ENCODE measurements at places on chromosomes 3 and 15.

DNA sequence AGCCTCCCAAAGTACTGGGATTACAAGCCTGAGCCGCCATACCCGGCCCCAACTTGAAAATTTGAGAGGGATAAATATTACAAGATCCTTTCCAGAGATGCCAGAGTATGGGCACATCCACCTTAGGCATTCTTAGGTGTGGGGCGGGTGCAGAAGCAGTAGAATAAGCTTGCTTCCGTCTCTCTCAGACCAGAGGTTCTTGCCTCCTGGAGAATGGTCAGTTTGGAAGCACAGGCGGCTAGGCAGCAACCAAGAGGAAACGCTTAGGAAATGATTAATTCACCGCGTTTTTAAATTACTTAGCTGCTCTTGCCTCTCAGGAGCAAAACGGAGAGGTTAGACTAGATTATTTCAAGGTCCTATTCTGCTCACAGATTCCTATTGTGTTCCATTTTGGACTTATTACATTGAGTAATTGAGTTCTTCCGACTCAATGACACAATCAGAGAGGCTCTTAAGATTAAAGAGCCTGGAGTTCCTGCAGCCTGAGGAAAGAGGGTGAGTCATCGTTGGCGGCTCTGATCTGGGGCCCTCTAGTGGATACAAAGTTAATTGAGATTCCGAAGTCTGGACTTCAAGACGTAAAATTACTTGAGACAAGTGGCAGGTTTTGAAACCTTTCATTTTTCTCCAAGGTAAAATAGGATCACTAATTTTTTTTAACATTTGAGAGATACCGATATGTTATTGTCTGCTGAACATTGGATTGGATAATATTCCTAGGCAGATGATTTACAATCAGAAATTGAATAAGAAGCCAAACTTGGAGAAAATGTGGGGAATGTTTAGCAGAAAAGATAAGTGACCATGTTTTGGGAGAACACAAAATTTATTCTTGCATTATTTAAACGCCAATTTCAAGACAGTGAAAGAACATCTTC is 5.8 kb upstream of the TOPAZ1 start:
- DNase-seq: peak; percentile 83

GRCh38 chr3:119637679-119638477 is 22.5 kb downstream of the POPDC2 start:
- no peak for DNase-seq

GRCh38 chr3:12816521-12817342 is 20.3 kb downstream of the CAND2 start:
- no peak for DNase-seq

- peak; percentile 99 for DNase-seq
Measured at GRCh38 chr3:123884203-123884831, at the start of gene MYLK. Gene MYLK, minus strand, starts transcription at chr3:123884332. Its CDS starts 90,491 bp downstream, at chr3:123793841.

DNA sequence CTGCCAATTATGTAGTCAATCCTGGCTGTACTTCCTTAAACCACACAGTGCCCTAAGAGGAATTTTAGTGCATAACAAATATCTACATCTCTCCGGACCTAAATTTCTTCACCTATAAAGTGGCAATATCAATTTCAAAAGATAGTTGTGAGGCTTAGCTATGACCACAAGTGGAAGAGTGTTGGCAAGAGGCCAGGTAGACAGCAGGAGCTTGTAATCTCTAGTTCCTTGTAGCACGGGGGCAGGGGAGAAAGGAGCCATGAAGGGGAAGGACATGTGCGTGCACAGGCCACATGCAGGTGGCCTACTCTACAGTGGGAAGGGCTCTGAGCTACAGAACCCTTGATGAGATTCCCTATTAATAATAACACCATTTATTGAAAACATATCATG is 269.7 kb downstream of the ABHD5 start:
- DNase-seq: no peak

DNA sequence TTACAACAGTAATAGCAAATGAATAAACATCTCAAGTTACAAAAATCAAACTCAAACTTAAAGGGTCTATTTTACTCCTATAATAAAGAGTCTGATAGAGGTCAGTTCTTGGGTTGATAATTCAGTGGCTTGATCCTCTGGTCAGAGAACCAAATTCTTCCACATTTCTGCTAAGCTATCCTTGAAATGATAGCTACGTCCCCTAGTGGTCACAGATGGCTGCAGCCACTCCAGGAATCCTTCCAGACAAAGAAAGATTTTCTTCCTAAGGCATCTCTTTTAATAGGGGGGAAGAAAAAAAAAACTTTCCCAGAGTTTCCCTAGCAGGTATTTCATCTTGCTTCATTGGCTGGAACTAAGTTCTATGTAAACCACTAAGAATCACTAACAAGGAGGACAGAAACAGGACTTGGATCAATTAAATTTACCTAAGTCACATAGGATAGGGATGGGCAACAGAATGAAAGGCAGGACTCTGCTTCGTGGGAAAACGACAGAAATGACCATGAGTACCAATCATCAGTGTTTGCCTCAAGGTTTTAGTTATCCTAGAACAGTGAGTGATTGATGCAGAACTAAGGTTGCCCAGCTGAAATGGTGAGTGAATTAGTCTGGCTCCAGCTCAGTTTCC is 160.7 kb downstream of the STAC start:
- DNase-seq: peak; percentile 61

- no peak for DNase-seq
Measured at GRCh38 chr3:153348457-153349107, 186.6 kb downstream of the RAP2B start.

- DNase-seq: no peak
Measured at GRCh38 chr15:89384176-89384604, 49.6 kb upstream of the POLG start.

DNA sequence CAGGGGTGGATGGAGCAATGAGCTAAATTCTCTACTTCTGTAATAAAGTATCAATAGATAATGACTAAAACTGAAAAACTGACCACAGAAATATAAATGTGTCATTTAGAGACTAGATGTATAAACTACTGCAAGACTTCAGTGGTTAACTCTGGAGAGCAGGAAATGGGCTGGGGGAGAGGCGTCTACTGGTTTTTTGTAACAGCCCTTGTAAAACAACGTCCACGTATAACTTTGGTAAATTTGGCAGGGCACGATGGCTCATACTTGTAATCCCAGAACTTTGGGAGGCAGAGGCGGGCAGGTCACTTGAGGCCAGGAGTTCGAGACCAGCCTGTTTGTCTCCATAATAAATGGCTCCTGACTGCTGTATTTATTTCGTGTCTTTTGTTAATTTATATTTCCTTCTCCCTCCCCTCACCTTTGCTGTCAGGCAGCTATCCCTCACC is 12.5 kb downstream of the RAB27A start:
- DNase-seq: no peak

GRCh38 chr3:4460334-4460733 is 6.7 kb downstream of the SUMF1 start:
- no peak for DNase-seq

- no peak for DNase-seq
Measured at GRCh38 chr3:128609294-128609693, 41.3 kb downstream of the RPN1 start.

GRCh38 chr3:73326396-73326795 is 264.9 kb downstream of the EBLN2 start:
- DNase-seq: no peak
